ENCODE measurements at places on chromosomes 1 and 21.

- H3K27me3 ChIP-seq: no peaks in the 10 kb centered on the region
- no peak overlapping the region for H3K27ac ChIP-seq
- DNase-seq: no peak
- no peak overlapping the region for H3K4me3 ChIP-seq
- H3K36me3 ChIP-seq: no peaks in the 10 kb centered on the region
These were observed 20.4 kb downstream of the DEGS1 start for GRCh38 chr1:224203243-224204016.

DNA sequence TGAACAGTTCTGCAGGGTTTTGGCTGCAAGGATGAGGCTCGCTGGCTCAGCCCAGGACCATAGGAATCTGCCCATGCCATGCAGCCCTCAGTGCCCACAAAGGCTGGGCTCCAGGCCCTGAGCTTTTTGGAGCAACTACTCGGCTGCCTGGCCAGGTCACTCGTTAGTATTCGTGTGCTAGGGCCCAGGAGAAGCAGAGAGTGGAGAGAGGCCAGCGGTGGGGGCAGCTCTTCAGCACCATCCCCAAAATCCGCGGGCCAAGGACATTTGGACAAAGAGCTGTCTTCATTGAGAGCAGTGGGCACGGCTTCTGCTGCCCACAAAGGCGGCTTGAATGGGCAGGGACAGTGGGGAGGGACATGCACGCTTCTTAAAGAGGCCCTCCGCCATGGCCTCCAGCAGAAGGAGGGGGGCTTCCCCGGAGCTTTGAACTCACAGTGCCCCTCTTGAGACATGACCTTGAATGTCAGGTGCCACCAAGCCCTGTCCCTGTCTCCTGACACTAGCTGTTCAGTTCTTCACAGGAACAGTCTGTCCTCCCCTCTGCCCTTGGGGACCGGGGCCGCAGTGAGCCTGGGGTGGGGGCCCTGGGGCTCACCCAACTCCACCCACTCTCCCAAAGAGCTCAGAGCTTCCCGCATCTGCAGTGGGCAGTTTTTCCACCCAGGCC, 106.1 kb upstream of the ARHGEF16 start:
- no peak overlapping the region for H3K4me3 ChIP-seq
- H3K4me1 ChIP-seq: no peaks in the 10 kb centered on the region
- no peaks in the 10 kb centered on the region for H3K36me3 ChIP-seq
- no peak overlapping the region for H3K27ac ChIP-seq

DNA sequence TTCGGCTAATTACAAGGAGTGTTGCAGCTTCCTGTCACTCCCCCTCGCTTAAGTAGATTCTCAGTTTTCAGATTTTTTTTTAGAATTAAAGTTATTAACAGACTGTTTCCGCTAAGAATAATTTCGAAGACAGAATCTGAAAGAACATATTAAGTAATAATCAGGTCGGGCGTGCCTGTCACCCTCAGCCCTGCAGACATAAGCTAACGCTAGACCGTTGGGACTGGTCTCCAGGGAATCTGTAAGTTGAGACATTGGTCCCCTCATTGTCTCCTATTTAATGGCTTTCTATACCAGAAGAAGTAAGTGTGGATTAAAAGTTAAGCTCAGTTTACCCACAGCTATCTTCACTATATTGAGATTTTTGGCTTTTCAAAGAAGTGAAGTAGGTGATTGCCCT, 14.5 kb downstream of the NMNAT1 start:
- no peaks in the 10 kb centered on the region for H3K4me1 ChIP-seq
- no peak overlapping the region for H3K27ac ChIP-seq
- DNase-seq: no peak
- H3K4me3 ChIP-seq: no peak overlapping the region
- no peaks in the 10 kb centered on the region for H3K27me3 ChIP-seq

DNA sequence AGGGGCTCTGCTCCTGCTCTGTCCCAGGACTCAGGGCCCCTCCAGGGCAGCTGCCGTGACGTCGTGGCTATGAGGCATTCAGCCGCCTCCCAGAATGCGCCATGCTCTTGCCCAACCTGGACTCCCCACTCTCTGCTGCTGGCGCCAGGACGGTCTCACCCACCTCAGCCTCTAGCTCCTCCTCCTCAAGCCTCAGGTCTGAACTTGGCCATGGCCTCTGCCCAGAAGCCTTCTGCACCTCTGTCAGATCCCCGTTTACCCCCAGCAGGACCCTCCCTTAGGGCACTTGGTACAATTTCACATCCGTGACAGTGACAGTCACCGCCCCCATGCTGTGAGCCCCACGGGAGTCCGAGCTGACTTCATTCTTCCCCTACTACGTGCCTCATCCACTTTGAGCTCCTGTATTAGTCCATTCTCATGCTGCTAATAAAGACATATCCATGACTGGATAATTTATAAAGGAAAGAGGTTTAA, 4.9 kb downstream of the CSTB start:
- no peak for DNase-seq
- H3K36me3 ChIP-seq: peaks cover 5% of the 10 kb centered on the region
- H3K27me3 ChIP-seq: no peaks in the 10 kb centered on the region
- H3K27ac ChIP-seq: no peak overlapping the region
- no peak overlapping the region for H3K4me3 ChIP-seq

- H3K27ac ChIP-seq: peak overlapping the region; percentile 95
- no peaks in the 10 kb centered on the region for H3K27me3 ChIP-seq
- no peak for DNase-seq
- peaks cover 42% of the 10 kb centered on the region for H3K4me1 ChIP-seq
- H3K4me3 ChIP-seq: peak overlapping the region; percentile 44
These were observed 86.1 kb upstream of the ZNF326 start for GRCh38 chr1:89908672-89909436.

DNA sequence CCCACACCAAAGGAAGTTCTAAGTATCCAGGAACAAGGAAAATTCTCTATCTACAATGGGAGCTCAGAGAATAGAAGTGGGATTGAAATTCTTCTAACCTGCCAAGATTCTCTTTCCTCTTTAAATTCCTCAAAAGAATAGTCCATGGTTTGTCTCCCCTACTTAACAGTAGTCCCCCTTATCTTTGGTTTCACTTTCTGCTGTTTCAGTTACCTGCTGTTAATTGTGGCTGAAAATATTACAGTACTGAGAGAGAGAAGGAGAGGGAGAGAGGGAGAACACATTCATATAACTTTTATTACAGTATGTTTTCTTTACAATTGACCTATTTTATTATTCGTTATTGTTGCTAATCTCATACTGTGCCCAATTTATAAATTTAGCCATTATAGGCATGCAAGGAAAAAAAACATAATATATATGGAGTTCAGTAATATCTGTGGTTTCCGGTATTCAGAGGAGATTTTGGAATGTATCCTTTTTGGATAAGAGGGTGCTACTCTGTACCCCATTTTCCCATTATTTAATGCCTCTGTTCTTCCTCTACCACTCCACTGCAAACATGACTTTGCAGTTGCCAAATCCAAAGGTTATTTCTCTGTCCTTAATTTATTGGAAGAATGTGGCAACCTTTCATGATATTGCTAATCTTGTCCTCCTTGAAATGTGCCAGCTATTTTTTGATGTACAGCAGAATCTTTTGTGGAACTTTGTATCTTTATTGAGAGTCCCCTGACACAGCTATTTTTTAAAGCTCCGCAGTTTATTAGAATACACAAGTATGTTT, 68.0 kb downstream of the USP25 start:
- no peak for DNase-seq
- peaks cover 56% of the 10 kb centered on the region for H3K4me1 ChIP-seq
- H3K27ac ChIP-seq: peak overlapping the region; percentile 55
- H3K36me3 ChIP-seq: no peaks in the 10 kb centered on the region
- no peak overlapping the region for H3K4me3 ChIP-seq

- H3K27me3 ChIP-seq: no peaks in the 10 kb centered on the region
- no peak overlapping the region for H3K27ac ChIP-seq
- no peak overlapping the region for H3K4me3 ChIP-seq
- H3K36me3 ChIP-seq: no peaks in the 10 kb centered on the region
- no peak for DNase-seq
These were observed 193.2 kb downstream of the KAZN start for GRCh38 chr1:14791654-14792053.

DNA sequence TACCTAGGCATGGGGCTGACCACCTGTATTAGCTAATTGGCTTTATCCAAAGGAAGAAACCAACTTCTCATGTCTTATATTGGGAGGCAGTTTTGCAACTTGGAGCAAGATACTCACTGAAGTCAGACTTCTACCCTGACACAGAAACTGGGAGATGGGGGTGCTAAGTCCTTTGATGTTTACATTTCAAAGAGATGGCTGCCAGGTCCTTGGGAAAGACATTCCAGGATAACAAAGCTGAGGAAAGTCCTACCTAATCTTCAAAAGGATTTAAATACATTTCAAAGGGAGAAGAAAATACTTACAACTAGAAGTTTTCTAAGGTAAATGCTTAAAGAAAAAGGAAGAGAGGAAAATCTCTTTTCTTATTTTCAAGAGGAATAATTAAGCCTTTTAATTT, 62.1 kb downstream of the FH start:
- no peaks in the 10 kb centered on the region for H3K27me3 ChIP-seq
- no peak for DNase-seq
- no peaks in the 10 kb centered on the region for H3K36me3 ChIP-seq
- H3K27ac ChIP-seq: no peak overlapping the region
- no peaks in the 10 kb centered on the region for H3K4me1 ChIP-seq

DNA sequence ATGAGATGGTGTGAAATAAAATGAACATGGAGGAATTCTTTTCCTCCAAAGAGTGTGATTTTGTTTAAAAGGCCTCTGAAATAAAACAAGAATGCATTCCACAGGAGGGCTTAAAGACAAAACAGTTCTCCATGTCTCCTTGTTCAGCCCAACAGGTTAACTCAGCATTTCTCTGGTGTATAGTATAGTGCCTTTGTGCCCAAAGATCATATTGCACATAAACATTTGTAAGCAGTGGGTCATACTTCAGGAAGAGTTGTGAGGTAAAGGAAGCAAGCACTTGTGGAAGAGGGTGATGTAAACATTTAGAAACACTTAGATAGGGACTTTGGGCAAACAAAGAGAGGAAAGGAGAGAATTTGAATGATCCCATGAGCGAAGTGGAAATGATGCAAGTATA, 433.9 kb downstream of the SIPA1L2 start:
- DNase-seq: no peak
- H3K4me1 ChIP-seq: no peaks in the 10 kb centered on the region
- H3K4me3 ChIP-seq: no peak overlapping the region
- H3K27ac ChIP-seq: no peak overlapping the region
- H3K27me3 ChIP-seq: peaks cover 7% of the 10 kb centered on the region
- no peaks in the 10 kb centered on the region for H3K36me3 ChIP-seq

DNA sequence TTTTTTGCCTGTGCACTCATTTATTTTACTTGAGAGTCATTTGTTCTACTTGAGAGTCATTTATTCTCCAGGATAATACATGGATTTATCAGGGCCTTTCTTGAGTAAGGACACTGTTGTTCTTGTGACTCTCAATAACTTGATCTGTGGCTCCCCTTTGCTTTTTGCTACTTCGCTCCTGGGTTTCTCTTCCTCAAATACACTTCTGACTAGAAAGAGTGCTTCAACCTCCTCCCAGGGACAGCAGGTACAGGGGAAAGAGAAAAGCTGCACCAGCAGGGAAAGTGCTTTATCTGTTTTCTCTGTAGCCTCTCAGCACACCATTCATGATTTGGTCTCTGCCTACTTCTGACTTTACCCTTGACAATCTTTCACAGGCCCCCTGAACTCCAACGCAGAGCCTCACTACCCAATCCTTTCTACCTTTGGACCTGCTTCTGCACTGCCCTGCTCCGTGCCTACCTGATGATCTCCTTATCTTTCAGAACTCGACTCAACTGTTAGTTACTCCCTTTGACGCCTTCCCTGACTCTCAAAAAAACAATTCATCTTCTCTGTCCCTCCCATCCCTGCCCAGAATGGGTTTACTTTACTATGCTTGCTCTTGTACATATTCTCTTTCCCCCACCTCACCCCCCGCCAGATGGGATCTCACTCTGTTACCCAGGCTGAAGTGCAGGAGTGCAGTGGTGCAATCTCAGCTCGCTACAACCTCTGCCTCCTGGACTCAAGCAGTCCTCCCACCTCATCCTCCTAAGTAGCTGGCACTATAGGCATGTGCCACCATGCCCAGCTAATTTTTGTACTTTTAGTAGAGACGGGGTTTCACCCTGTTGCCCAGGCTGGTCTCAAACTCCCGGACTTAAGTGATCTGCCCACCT, 15.6 kb upstream of the PIGM start:
- H3K27me3 ChIP-seq: peaks cover 46% of the 10 kb centered on the region
- peak overlapping the region; percentile 30 for H3K27ac ChIP-seq
- peaks cover 14% of the 10 kb centered on the region for H3K4me1 ChIP-seq
- H3K36me3 ChIP-seq: no peaks in the 10 kb centered on the region

DNA sequence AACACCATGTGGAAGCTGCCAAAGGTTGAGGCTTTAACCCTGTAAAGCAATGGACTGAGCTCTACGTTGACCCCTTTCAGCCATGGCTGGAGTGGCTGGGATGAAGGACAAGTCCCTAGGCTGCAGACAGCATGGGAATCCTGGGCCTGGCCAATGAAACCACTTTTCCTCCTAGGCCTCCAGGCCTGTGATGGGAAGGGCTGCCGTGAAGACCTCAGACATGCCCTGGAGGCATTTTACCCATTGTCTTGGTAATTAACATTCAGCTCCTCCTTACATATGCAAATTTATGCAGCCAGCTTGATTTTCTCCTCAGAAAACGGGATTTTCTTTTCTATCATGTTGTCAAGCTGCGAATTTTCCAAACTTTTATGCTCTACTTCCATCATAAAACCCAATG, 214.5 kb downstream of the RGS7 start:
- no peaks in the 10 kb centered on the region for H3K36me3 ChIP-seq
- H3K4me3 ChIP-seq: no peak overlapping the region
- H3K4me1 ChIP-seq: no peaks in the 10 kb centered on the region
- no peak overlapping the region for H3K27ac ChIP-seq
- no peaks in the 10 kb centered on the region for H3K27me3 ChIP-seq

GRCh38 chr1:196650403-196650802, 1.4 kb upstream of the CFH start:
- no peaks in the 10 kb centered on the region for H3K27me3 ChIP-seq
- peaks cover 4% of the 10 kb centered on the region for H3K4me1 ChIP-seq
- H3K36me3 ChIP-seq: no peaks in the 10 kb centered on the region
- no peak overlapping the region for H3K4me3 ChIP-seq
- no peak for DNase-seq

GRCh38 chr21:41459884-41460534, 34.0 kb downstream of the MX1 start:
- H3K4me3 ChIP-seq: no peak overlapping the region
- no peak for DNase-seq
- H3K36me3 ChIP-seq: peaks cover 2% of the 10 kb centered on the region
- H3K27me3 ChIP-seq: no peaks in the 10 kb centered on the region
- peaks cover 5% of the 10 kb centered on the region for H3K4me1 ChIP-seq

- no peak for DNase-seq
- H3K4me3 ChIP-seq: no peak overlapping the region
- no peak overlapping the region for H3K27ac ChIP-seq
- no peaks in the 10 kb centered on the region for H3K27me3 ChIP-seq
- H3K36me3 ChIP-seq: no peaks in the 10 kb centered on the region
- H3K4me1 ChIP-seq: peaks cover 45% of the 10 kb centered on the region
These were observed 144.8 kb upstream of the SAMSN1 start for GRCh38 chr21:14690886-14691285.
